Naive thymus-derived CD8-positive, alpha-beta T cell (primary cell): ENCODE measurements at places on chromosomes 5 and 9.

DNA sequence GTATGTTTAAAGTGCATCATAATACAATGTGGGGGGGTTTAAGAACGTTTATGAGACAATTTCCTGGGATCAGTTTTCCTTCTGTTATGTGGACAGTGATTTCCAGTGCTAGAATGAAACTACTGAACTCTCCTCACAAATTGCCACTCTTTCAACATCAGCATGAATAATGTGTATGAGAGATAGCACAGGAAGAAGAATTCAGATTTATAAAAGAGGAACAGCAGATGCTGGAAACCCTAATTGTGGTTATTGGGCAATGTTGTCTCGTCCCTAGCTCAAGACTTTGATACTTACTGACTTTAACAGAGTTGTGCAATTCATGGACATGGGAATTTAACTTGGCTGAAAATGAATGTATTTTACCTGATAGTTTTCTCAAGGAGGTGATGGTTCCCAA lies 410.8 kb upstream of the MEF2C start:
- DNase-seq = no peak
- peaks cover 5% of the 10 kb centered on the region for H3K27me3 ChIP-seq
- no peaks in the 10 kb centered on the region for H3K4me1 ChIP-seq
- no peak overlapping the region for H3K4me3 ChIP-seq
- no peaks in the 10 kb centered on the region for H3K36me3 ChIP-seq

DNA sequence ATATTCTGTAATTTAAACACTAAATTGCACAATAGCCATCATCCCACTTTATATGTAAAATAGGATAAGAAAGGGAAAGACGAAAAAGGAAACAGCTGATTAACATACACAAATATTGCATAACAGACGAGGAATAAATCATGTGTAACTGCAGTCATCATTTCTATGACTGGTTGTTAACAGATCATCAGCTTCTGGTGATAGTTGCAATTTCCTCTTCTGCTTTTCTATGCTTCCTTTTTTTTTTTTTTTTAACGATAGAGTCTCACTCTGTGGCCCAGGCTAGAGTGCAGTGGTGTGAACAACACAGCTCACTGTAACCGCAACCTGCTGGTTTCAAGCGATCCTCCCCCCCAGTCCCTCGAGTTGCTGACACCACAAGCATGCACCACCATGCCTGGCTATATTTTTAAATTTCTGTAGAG lies 22.5 kb upstream of the JAKMIP2 start:
- H3K4me3 ChIP-seq = no peak overlapping the region
- H3K36me3 ChIP-seq = no peaks in the 10 kb centered on the region
- no peak overlapping the region for H3K27ac ChIP-seq

GRCh38 chr5:175582697-175583096 lies 75.2 kb upstream of the HRH2 start:
- H3K4me1 ChIP-seq = no peaks in the 10 kb centered on the region
- no peak overlapping the region for H3K27ac ChIP-seq
- no peak for DNase-seq
- H3K4me3 ChIP-seq = no peak overlapping the region
- peaks cover 2% of the 10 kb centered on the region for H3K36me3 ChIP-seq

GRCh38 chr9:95316794-95317118 lies 753 bp downstream of the FANCC start:
- H3K27me3 ChIP-seq = peaks cover 14% of the 10 kb centered on the region
- H3K27ac ChIP-seq = peak overlapping the region; percentile 75
- DNase-seq = no peak

DNA sequence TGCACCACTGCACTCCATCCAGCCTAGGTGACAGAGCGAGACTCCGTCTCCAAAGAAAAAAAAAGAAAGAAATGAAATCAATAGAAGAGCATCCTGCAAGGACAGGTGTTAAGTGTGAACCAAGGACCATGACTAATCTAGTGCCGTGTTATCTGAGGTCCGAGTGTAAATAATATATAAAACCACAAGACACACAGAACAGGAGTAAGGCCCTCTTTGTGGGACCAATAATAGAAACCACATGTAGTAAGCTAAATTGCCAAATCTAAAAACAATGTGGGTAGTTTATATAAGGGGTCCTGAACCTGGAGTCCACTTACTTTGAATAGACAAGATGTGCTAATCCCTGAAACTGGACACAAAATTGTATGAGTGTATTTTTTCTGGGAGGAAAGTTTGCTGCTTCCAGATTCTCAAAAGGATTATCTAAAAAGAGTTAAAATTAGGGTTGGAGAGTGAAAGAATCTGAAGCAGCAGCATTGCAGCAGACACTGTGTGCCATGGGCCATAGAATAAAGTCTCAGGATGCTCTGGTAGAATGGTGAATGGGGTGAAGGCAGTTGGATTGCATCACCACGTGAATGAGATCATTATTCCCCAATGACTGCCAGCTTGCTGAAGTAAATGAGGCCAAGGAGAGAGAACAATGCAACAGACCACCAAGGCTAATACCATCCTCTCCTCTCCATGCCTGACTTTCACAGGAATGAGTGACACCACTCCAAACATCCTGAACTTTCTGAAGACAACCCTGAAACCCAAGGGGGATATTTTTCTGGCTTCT lies 222.7 kb downstream of the DCP2 start:
- no peak overlapping the region for H3K4me3 ChIP-seq
- no peak for DNase-seq
- H3K27ac ChIP-seq = no peak overlapping the region
- no peaks in the 10 kb centered on the region for H3K27me3 ChIP-seq
- H3K4me1 ChIP-seq = no peaks in the 10 kb centered on the region
- no peaks in the 10 kb centered on the region for H3K36me3 ChIP-seq

DNA sequence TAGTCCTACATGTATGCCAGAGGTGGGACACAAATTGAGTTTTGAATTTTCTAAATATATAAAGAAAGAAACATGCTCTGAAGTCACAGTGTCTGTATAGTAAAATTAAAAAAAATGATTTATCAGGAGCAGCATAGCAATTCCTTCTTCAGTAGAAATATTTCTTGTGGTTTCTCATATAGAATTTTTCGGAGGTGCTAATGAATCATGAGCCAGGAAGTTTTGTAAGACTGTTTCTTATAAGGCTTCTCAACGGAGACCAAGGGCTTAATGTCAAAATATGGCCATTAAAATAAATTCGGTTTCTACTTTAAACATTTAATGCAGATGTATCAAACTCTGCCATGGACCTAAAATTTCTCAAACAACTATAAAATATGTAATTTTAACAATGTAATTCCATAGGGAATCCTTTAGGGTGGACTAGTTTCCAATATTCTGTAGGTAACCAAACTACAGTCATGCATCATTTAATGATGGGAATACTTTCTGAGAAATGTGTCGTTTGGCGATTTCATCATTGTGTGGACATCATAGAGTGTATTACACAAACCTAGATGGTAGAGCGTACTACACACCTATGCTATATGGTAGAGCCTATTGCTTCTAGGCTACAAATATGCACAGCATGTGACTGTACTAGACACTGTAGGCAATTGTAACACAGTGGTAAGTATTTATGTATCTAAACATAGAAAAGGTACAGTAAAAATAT lies 66.3 kb downstream of the ANKRD55 start:
- no peak for DNase-seq
- no peak overlapping the region for H3K27ac ChIP-seq
- H3K27me3 ChIP-seq = no peaks in the 10 kb centered on the region
- no peaks in the 10 kb centered on the region for H3K36me3 ChIP-seq

DNA sequence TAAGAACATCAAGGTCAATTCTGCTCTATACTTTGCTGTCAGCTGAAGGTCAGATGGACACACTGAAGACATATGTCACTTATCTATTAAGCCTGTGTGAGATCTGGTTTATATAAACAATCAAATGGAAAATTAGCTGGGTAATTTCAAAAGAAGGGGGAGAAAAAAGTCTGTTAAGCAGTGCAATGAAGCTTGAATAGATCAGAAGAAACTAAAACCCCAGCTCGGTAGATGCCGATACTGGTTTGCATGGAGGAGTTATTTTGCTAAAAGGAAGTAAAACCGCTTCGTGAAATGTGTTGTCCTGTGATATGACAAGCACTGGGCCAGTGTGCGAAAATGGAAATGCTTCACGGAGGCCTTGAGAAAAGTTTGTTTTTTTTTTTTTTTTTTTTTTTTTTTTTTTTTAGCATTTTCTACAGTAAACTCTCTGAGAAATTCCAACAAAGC lies 148.8 kb downstream of the MEF2C start:
- H3K27me3 ChIP-seq = peaks cover 17% of the 10 kb centered on the region
- no peaks in the 10 kb centered on the region for H3K36me3 ChIP-seq
- H3K27ac ChIP-seq = peak overlapping the region; percentile 7
- H3K4me1 ChIP-seq = peaks cover 2% of the 10 kb centered on the region
- no peak for DNase-seq

DNA sequence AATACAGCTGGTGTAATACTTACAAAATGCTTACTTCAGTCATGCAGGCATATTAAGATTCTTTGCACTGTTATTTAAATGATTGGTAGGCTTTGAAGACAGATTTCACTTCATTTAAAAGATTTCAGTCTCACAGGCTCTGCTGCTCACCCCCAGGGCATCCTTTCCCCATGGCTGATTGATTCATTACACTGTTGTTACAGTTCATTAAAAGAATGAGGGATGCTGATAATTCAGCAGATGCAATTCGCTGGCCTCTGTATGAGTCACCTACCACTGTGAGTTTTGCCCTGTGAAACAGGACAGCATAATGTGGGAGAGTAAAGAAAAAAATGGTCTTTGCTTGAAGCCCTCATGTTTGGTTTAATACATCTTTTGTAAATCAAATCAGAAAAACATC lies 246.9 kb downstream of the CYLC2 start:
- no peak for DNase-seq
- no peaks in the 10 kb centered on the region for H3K4me1 ChIP-seq
- H3K36me3 ChIP-seq = no peaks in the 10 kb centered on the region
- no peak overlapping the region for H3K4me3 ChIP-seq

DNA sequence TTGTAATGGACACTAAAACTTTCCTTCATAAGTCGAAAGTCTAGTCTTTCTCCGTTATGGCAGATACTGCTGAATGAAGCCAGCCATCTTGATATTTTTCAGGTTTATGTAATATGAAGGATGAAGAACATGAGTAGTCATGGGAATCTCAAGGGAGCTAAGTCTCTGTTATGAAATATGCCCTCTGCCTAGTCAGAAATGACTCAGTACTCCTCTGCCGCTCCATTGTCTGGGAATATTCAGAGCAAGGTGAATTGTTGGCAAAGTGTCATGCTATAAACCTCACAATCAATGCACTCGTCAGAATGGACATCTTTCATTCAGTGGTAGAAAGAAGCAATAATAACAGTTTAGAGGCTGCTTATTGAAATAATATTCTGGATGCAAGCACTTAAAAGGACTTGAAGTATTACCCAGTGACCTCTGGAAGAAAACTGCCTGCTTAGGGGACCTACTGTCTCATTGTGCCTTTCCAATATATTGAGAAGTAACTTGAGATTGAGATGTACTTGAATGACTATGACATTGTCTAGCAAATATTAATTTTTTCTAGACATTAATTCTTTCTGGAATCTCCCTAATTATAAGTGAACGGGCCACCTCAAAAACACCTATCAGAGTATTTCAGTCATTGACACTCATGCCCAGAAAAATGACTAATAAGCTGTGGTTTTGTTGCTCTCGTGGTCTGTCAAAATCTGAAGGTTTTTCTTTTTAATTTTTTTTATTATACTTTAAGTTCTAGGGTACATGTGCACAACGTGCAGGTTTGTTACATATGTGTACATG lies 1011.5 kb upstream of the ACO1 start:
- no peaks in the 10 kb centered on the region for H3K27me3 ChIP-seq
- no peak overlapping the region for H3K4me3 ChIP-seq
- H3K27ac ChIP-seq = no peak overlapping the region
